ENCODE measurements at places on chromosomes 2 and 18. TPM values are rescaled to one million over a fixed set of nuclear protein-coding genes. Genes with fewer than 3 reads are reported as not detected.
A peak's percentile ranks its signal among the peaks of the same experiment; 100 is the strongest.

DNA sequence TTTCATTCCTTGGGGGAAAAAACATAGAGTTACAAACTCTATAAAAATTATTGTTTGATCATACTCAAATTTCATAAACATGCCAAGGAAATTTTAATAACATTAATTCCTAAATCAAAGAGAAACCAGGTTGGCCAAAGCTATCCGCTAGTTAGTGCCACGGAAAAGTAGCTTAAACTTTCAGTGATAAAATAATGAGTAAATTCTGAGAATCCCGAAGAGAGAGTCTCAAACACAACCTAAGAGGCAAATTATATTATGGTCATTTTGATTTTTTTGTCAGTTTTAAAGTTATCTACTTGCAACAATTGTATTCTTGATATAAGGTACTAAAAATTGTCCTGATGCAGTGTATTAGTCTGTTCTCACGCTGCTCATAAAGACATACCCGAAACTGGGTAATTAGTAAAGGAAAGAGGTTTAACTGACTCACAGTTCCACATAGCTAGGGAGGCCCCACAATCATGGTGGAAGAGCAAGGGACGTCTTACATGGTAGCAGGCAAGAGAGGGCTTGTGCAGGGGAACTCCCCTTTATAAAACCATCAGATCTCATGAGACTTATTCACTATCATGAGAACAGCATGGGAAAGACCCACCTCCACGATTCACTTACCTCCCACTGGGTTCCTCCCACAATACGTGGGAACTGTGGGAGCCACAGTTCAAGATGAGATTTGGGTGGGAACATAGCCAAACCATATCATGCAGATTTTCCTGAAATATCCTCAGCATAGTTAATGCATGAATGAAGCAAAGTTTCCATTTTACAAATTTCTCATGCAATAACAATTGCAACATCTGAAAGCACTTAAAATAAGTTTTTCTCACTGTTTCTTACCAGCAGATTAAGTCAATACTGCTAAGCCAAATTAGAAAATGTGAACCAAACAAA, 205.9 kb upstream of the STK17B start:
- DNase-seq = no peak
- no peaks in the 10 kb centered on the region for H3K36me3 ChIP-seq
- H3K27ac ChIP-seq = no peak overlapping the region
- H3K4me1 ChIP-seq = no peaks in the 10 kb centered on the region

DNA sequence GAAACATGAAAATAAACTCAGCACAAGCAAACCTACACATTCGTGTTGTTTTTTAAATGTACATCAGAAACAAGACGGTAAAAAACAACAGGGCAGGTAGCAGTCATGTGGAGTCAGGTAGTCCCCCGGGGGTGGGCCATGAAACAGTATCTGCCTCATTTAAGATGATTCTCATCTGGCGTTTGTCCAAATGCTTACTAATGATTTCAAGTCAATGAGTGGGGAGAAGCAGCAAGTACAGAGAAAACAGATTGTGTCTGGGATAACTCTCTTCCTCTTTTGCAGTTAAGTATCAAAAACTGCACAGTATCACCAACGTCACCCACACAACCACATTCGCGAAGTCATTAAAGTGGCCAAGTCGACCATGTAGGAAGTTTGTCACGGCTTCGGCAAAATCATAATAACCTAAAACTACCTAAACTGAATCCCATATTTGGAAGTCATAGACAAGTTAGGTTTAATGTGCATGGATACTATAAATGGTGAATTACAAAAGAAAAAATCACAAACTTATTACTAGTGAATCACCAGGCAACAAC, 1.3 kb downstream of the LAPTM4A start:
- no peak for DNase-seq
- no peaks in the 10 kb centered on the region for H3K4me1 ChIP-seq
- H3K27ac ChIP-seq = peak overlapping the region; percentile 99
- no peaks in the 10 kb centered on the region for H3K36me3 ChIP-seq

DNA sequence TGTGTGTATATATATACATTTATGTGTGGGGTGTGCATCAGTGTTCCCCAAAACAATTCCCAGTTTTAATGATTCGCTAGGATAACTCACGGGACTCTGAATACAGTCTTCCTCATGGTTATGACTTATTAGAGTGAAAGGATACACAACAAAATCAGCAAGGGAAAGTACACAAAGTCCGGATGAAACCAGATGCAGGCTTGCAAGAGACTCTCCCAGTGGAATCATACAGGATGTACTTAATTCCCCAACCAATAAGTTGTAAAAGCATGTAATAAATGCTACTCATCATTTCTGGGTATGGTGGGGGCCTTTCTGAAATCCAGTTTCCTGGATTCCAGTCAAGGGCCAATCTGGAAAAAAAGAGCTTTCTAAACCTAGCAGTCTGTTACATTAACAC, 654.1 kb upstream of the SYT4 start:
- H3K36me3 ChIP-seq = no peaks in the 10 kb centered on the region
- no peaks in the 10 kb centered on the region for H3K4me1 ChIP-seq
- no peaks in the 10 kb centered on the region for H3K27me3 ChIP-seq
- H3K4me3 ChIP-seq = no peak overlapping the region

DNA sequence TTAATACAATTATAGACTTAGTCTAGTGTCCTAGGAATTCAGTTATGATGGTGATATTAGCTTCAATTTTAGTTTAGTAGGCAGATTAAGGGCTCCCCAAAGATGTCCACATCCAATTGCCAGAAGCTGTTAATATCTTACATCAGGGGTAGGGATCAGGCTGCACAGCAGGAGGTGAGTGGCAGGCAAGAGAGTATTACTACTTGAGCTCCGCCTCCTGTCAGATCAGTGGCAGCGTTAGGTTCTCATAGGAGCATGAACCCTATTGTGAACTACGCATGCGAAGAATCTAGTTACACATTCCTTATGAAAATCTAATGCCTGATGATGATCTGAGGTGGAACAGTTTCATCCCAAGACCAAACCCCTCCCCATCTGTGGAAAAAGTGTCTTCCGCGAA, 54.9 kb downstream of the NYAP2 start:
- no peak overlapping the region for H3K4me3 ChIP-seq
- no peaks in the 10 kb centered on the region for H3K27me3 ChIP-seq
- H3K4me1 ChIP-seq = no peaks in the 10 kb centered on the region
- H3K27ac ChIP-seq = no peak overlapping the region
- H3K36me3 ChIP-seq = no peaks in the 10 kb centered on the region

GRCh38 chr2:9954136-9954535, 2.6 kb downstream of the GRHL1 start:
- no peaks in the 10 kb centered on the region for H3K36me3 ChIP-seq
- H3K27me3 ChIP-seq = no peaks in the 10 kb centered on the region
- H3K4me1 ChIP-seq = no peaks in the 10 kb centered on the region

- H3K27ac ChIP-seq = no peak overlapping the region
- H3K4me1 ChIP-seq = no peaks in the 10 kb centered on the region
- H3K4me3 ChIP-seq = no peak overlapping the region
Observed at GRCh38 chr2:37851828-37852584, 73.1 kb upstream of the RMDN2 start.

DNA sequence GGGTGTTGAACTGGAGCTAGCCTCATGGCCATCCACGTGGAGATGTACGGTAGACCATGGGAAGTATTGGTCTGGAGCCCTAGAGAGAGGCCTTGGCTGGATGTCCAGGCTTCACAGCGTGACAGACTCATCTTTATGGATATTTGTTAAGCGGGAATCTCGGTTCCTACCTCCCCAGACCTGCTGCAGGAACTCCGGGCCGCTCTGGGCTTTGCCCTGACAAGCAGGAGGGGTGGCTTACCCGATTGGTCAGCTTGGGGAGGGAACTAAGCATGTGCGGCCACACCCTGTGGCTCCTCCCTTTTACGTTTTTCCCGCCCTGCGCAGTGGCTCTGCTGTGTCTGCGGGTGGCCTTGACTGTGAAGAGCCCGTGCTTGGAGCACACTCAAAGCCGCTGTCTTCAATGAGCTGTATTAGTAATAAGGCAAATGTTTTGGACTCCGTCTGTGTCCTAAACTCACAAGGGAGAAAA, 52.3 kb downstream of the PAPOLG start:
- H3K27me3 ChIP-seq = no peaks in the 10 kb centered on the region
- H3K36me3 ChIP-seq = no peaks in the 10 kb centered on the region
- H3K4me3 ChIP-seq = no peak overlapping the region
- H3K4me1 ChIP-seq = no peaks in the 10 kb centered on the region
- no peak for DNase-seq

- no peak overlapping the region for H3K27ac ChIP-seq
- H3K36me3 ChIP-seq = no peaks in the 10 kb centered on the region
- DNase-seq = no peak
- H3K27me3 ChIP-seq = no peaks in the 10 kb centered on the region
Observed at GRCh38 chr2:60853531-60853930, 27.8 kb upstream of the REL start.

- no peaks in the 10 kb centered on the region for H3K27me3 ChIP-seq
- no peaks in the 10 kb centered on the region for H3K36me3 ChIP-seq
- H3K4me3 ChIP-seq = no peak overlapping the region
- H3K27ac ChIP-seq = no peak overlapping the region
Observed at GRCh38 chr2:220648628-220649027, 923.5 kb downstream of the EPHA4 start.

GRCh38 chr2:48043746-48044145, 137.4 kb upstream of the FBXO11 start:
- no peak for DNase-seq
- no peaks in the 10 kb centered on the region for H3K4me1 ChIP-seq
- no peaks in the 10 kb centered on the region for H3K27me3 ChIP-seq
- no peaks in the 10 kb centered on the region for H3K36me3 ChIP-seq

GRCh38 chr2:218331745-218332144, 24.9 kb upstream of the CATIP start:
- no peaks in the 10 kb centered on the region for H3K36me3 ChIP-seq
- H3K27ac ChIP-seq = no peak overlapping the region
- DNase-seq = no peak
- no peak overlapping the region for H3K4me3 ChIP-seq

DNA sequence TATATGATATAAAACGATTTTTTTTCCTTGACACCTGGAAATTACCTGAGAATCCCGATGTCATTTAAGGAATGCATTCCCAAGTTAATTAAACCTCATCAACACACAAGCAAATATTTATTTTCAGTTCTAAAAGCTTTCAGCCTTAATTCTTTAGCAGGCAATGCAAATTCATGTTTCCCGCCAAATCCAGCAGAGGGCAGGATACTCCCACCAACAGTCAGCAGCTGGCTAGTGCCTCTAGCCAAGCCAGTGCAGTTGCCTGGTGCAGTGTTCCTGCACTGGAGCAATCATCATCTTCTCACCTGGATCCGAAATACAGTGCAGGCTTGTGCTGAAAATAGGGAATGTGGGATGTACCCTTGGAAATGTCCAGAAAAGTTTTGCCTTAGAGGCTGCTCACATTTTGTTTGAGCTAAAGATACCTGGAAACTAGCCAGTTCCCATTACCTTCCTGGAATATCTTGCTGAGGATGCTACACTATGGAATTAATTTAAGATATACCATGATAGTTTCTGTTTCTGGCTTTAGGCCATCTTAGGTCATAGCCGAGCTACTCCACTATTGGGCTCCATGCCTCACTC, 48.4 kb upstream of the CYTIP start:
- no peaks in the 10 kb centered on the region for H3K4me1 ChIP-seq
- H3K4me3 ChIP-seq = no peak overlapping the region
- no peaks in the 10 kb centered on the region for H3K27me3 ChIP-seq
- peak; percentile 55 for DNase-seq
- no peaks in the 10 kb centered on the region for H3K36me3 ChIP-seq
- no peak overlapping the region for H3K27ac ChIP-seq

- H3K36me3 ChIP-seq = no peaks in the 10 kb centered on the region
- H3K27ac ChIP-seq = no peak overlapping the region
Observed at GRCh38 chr18:56702946-56703345, 51.8 kb downstream of the WDR7 start.

OSBPL6 gene
- total RNA-seq = 1.3 TPM

ING5 gene
- total RNA-seq = 29.6 TPM

MFSD6 gene
- total RNA-seq = 92.4 TPM

DPYSL5 gene
- not detected for total RNA-seq

AQP12A gene
- not detected for total RNA-seq

MYL12B gene
- 335 TPM for total RNA-seq

HOXD4 gene
- 5.8 TPM for total RNA-seq

Data from breast epithelium (tissue), 4 donors.